ENCODE measurements at places on chromosomes 2 and 18. TPM values are rescaled to one million over a fixed set of nuclear protein-coding genes. Genes with fewer than 3 reads are reported as not detected.

IL1B gene
- not detected for total RNA-seq

DNA sequence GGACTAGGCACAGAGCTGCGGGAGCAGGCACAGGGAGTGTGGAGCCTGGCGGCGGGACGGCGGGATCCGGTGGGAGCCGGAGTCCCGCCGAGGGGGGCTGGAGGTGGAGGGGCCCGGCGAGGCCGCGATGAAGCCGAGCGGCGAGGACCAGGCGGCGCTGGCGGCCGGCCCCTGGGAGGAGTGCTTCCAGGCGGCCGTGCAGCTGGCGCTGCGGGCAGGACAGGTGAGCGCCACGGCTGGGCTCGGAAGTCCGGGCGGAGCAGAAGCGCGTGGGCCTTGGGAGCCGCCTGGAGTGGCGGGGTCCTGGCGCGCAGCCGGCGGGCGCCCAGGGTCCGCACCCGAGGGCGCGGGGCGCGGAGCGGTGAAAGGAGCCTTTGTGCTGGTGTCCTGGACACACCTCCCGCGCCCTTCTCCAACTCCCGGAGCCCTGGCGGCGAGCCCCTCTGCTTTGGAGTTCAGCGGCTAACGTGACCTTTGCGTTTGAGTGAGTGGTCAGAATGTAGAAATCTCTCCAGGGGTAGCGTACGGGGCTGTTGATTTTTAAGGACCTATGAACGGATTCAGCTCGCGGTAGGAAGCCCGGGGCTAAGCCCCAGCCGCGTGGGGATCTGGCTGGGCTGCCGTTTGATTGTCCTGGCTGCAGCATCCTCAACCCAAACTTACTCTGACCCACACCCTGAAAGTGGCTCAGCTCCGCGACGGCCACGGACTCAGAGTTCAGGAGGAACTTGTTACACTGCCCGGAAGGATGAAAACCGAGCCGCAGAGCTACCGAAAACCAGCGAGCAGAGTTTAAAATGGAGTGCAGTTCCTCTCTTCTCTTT lies 448 bp downstream of the IMPA2 start:
- peak; percentile 19 for DNase-seq

- no peak for DNase-seq
These were observed 455.4 kb upstream of the HNMT start for GRCh38 chr2:137508739-137509384.

GRCh38 chr18:13560306-13560705 lies 166.1 kb downstream of the FAM210A start:
- DNase-seq: no peak

AGPS gene
- total RNA-seq: 96.5 TPM

- DNase-seq: no peak
These were observed 27.8 kb downstream of the CACNB4 start for GRCh38 chr2:152071092-152071491.

- peak; percentile 69 for DNase-seq
These were observed 52.1 kb downstream of the SLC38A11 start for GRCh38 chr2:164903204-164903603.

KCNG3 gene
- total RNA-seq: not detected

RGPD3 gene
- total RNA-seq: not detected

DNA sequence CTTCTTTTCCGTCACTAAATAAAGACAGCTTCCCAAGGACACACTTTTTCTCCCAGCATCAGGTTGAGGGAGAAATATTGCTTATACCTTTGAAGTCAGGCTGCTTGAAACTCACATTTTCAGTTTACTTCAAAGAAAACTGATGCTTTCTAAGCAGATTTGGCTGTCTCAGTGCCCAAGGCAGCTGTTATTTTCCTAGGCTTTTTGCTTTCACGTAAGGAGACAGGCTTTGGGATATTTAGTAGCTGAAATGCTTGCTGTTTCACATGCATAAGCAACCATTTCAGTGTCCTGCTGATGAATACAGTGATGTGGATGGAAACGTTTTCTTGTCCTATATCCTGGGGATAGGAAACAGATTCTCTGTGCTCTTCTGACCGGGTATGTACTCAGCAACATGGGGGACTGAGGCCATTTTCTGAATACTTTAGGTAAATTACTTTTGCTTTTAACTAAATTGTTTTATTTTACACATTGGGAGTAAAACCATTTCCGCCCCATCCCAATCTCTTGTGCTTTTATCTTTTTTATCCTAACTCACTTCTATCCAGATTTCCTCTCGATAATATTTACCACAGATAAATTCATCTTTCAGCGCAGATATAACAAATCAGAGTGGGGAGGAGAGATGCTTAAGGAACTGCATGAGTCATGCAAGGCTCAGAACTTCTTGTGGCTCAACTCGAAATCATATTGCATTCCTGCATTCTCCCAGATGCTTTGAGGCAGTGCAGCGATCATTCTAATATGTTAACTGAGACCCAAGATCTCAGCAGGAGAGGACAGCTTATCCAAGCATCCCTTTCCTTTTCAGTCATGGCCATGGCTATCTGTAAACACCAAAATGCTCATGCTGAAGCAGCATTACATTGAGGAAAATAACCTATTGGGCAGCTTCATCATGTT lies 22.2 kb downstream of the GALR1 start:
- DNase-seq: no peak

MYO5B gene
- 1.4 TPM for total RNA-seq

DIPK1C gene
- total RNA-seq: not detected

DNA sequence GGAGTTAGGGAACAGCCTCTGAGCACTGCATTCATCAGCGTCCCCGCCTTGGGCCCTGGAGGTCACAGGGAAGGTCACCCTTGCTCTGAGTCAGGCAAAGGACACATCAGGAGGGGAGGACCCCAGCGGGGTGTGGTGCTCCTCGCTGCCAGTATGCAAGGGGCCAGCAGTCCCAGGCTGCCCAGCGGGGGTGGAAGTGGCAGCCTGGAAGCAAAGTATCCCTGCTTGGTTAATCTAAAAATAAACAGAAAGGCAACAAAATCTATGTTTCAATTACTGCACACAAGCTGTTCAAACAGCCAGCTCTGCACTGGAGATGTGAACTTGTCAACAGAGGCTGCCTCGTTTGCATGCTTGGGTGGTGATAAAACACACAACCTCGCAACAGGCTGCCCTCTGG lies 164.1 kb downstream of the KLHL29 start:
- DNase-seq: no peak

ZNF804A gene
- total RNA-seq: not detected

DNA sequence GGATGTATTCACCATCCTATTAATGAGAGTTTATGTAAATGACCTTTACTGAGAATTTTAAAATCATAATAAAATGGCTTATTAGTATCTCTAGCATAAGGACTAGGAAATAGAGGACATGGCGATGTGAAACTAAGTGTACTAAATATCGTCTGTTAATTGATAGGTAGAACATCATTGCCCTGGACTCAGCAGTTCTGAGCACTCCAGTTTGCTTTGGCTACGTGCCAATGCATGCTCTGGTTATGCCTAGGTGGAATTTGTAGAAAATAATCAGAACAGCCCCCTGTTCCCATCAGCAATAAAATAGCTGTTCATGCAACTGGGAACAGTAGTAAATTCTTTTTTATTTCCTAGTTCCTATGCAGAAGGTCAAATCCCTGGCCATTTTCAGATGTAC lies 247.8 kb downstream of the DOK6 start:
- DNase-seq: no peak

PGAP1 gene
- total RNA-seq: 9.8 TPM

- no peak for DNase-seq
These were observed 51.5 kb downstream of the HAUS1 start for GRCh38 chr18:46155641-46156051.

GRCh38 chr2:233952335-233952734 lies 35.2 kb downstream of the TRPM8 start:
- no peak for DNase-seq

DNA sequence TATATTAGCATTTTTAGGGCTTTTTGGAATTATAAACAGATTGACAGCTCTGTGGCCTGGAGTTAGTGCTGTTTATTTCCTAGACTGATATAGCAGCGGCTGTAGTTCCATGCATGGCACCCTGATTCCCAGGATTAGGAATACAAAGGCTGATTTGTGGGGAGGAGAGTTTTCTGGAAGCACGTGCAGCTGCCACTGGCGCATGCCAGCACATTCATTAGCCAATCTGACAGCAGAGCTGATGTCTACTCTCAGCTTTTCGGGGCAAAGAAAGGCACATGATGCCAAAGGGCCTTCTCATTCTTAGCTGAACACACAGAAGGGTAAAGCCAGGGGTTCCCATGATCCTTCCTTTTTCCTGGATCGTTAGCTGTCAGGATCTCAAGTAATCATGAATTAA lies 45.7 kb upstream of the RAPH1 start:
- DNase-seq: no peak

TUBA4A gene
- total RNA-seq: 10.7 TPM

DNA sequence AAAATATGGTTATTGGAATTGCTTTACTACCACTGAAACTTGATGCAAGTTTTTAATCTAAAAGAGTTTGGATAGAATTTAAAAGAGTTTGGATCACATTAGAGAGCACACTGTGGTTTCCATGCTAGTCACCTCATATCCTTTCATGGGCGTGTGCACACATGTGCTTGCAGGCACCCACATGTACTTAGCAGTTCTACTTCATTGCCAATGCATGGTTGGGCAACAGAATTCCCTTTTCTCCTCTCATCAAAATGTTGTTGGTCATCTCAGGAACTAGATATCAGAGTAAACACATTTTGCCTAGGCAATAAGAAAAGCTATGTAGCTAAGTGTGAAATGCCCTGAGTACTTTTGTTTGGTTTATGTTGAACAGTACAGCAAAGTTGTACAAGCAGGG lies 254.1 kb upstream of the RASGRP3 start:
- no peak for DNase-seq

GREB1 gene
- 0.23 TPM for total RNA-seq

ALPG gene
- total RNA-seq: not detected

FAM228A gene
- not detected for total RNA-seq

DNA sequence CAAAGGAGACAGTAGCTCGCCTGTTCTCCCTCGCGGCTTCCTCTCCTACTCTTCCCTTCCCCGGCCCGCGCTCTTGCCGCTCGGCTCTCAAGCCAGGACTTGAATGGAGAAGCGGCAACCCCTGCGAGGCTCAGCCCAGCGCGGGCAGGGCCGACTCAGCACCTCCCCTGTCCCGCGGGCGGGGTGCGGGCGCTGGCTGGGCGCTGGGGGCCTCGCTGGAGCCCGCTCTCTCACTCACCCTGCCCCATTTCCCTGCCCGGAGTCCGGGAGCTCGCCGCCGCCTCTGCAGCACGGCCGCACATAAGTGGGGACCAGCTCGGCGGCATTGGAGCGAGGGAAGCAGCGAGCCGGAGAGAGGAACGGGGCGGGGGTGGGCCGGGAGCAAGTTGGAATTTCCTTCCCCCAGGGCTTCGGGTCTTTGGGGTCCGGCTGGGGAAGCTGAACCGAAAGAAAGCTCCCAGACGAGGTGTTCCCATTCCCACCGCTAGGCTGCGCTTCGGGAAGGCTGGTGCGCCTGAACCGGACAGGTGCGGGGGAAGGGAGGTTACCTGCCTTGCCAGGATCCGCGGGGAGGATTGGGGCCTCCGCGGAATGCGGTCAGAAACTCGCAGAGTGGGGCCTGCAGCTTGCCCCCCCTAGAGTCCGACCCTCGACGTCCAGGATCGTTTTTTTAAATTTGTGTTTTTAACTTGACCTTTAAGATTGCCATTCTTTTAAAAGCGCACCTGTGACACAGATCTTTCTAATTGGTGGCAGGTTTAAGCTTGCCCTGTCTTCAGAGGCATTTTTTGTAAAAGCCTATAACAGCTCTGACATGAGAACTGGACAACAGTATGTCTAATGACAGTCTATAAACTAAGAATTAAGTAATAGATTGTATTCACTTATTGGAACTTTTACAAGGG lies at the start of gene COBLL1:
TSS of gene COBLL1 (minus strand) at position 105 of the 905 bp plus-strand sequence. CDS start 627 bp downstream, outside the sequence.
- DNase-seq: peak; percentile 78

GRCh38 chr2:200747668-200748618 lies 63.8 kb upstream of the BZW1 start:
- no peak for DNase-seq

DNA sequence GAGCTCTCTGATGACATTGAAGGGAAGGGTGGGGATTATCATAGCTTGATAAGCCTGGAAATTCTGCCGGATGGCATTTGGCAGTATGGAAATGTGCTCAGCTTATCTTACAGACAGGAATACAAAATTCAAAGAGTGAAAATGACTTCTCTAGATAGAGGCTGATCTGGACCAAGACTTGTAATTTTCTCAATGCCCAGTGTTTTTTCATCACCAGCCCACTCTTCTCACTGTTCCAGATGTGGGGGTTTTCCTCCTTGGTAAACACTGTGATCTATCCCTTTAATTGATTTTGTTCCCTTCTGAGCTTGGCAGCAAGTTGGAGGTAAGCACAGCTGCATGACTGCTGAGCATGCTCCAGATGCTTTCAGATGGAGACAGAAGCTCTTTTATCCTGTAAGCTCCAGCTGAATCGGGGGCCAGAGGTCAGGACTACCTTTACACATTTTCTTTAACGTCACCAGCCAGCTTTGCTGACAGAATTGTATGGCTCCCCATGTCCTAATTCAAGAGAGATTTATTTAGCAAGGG lies 287.4 kb upstream of the TCF4 start:
- no peak for DNase-seq

DNA sequence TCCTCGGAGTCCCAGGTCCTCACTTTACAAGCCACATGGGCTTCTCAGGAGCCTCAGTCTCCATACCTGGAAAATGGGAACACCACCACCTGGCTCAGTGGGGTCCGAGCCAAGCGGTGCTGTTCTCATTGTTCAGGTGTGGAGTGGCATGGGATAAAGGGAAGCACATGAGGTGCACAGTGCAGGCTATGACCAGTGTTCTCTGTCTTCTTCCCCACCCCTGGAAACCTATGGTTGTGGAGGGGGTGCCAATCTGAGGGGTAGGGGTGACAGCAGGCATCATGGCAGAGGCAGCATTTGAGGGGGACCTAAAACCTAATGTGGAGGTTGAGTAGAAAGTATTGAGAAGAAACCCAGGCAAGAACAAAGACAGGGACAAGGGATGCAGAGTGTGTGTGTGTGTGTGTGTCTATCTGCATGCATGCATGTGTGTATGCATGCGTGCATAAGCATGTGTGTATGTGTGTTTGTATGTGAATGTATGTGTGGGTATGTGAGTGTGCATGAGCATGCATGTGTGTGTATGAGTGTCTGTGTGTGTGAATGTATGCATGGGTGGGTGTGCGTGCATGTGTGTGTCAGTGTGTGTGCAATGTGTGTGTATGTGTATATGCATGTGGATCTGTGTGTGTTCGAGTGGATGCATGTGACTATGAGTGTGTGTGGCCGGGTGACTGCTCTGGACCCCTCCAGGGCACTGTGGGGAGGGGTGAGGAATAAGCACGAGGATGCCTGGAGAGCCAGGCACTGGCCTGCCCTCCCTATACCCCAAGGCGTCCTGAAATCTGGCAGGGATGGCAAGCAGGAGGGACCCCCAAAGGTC lies 4.0 kb downstream of the KIF1A start:
- DNase-seq: no peak

DNA sequence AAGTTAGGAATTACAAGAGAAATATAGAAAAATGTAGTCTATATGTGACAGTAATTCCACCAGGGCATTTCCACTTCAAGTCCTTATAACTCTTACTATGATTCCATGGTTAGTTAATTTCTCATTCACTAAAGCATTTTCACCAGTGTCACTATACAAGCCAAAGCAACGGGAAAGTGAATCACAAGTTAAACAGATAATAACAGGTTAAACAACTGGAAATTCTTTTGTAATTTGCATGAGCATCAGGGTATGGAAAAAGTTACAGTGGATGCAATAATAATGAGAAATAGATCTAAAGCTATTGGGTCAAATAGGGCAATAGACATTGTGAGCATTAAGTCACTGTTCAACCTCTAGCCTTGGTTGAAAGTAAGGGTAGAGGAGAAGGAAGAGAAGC lies 88.9 kb upstream of the ST6GAL2 start:
- DNase-seq: no peak

GRCh38 chr18:8717011-8717770 lies 11.8 kb downstream of the MTCL1 start:
- DNase-seq: no peak
